MG63 (cell line): ENCODE measurements at places on chromosomes 6 and 20.
A peak's percentile ranks its signal among the peaks of the same experiment; 100 is the strongest.

DNA sequence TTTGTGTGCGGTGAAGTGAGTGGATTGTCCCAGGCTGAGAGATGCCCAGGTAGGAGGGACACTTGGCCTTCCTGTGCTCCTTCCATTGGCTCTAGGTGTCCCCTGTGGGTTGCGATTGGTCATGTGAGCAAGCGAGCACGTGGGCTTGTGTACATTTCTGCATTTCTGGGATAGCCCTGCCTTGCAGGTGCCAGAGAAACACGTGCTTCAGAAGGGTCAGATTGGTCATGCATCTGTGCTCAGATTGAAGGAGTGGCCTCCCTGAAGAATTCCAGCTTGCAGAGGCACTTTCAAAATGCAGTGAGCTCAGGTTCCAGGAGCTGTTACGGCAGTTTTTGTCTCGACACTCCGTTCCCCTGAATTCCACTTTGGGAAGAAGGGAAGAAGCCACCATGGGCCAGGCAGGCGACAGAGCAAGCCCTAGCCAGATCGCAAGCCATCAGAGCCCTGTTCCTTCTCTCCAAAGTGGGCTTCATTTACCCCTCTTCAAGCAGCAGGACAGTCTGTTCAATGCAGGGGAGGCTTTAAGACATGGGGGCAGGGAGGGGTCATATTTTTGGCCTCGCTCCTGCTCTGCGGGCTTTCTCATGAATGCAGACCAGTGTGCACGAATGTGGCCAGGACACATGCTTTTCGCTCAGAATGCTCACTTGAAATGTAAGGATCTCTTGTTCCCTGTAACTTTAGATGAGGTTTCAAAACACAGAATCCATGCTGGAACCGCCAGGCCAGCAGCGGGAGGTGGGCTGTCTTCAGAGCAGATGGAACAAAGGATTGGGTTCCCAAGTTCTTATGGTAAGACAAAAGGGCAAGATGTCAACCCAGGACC lies 78.6 kb upstream of the AKAP12 start:
- peak; percentile 12 for DNase-seq

DNA sequence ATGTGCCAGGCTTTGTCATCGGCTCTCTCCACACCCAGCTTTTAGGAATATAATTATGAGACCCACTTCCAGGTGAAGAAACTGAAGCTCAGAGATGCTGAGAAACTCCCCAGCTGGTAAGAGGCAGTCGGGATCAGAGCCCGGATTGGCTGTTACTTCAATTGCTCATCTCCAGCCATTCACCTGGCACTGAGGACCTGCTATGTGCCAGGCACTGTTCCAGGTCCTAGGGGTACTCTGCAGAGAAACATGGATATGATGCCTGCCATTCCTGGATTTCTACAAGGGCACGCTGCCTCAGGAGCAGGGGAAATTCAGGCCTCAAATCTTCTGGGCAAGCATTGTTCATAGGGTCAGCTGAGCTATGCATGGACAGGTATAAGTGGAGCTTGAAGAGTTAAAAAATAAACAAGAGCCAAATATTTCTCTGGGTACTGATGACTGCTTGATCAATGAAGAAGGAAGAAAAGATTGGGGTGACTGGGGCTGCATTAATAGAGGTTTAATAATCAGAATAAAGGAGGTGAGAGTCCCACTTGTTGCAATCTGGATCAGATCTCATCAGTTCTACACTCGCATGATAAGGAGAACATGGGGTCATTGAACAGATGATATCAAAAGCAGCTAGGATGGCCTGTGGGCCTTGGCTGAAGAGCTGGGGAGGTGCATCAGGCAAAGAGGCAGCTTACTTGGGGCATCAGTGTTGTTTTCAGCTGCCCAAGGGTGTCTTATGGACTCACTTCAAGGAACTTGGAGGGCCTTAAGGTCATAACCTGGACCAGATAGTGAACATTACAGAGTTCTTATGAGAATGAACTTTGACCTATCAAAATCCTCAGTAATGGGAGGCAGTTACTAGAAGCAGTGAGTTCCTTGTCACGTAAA lies 80.9 kb upstream of the TOX2 start:
- no peak for DNase-seq

GRCh38 chr20:45857882-45858216 lies 435 bp downstream of the ZSWIM3 start:
- DNase-seq: peak; percentile 58

DNA sequence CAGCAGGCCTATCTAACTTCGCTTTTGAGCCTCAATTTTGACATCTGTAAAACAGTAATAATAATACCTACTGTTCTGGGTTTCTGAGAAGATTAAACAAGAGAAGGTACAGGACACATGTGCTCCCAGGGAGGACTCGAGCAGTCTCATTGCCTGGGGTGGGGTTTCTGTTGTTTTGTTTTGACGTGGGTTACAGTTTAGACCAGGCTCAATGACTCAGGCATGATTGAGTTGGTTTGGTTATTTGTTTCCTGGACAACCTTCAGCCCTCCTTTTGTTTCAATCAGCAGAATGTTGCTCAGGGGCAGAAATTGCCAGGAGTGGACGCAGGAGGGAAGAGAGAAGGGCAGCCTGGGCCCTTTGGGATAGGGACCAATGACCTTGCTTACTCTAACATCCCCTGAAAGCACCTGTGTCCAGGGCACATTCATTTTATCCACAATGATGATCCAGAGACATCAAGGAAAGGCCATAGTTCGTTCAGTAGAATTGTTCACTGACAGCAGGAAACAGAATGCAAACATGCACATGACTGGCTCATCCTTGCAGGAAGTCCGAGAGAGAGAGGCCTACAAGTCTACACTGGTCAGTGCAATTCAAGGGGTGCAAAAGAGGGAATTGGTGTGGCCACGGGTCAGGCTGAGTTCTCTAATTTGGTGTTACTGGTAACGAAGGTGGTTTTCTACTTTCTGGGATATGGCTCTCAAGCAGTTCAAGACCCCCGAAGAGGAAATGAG lies 74.5 kb upstream of the MRPS10 start:
- peak; percentile 48 for DNase-seq

- DNase-seq: no peak
Observed at GRCh38 chr20:19692100-19692499, 66.0 kb upstream of the RIN2 start.

GRCh38 chr20:3990716-3991115 lies 24.6 kb downstream of the RNF24 start:
- DNase-seq: no peak

DNA sequence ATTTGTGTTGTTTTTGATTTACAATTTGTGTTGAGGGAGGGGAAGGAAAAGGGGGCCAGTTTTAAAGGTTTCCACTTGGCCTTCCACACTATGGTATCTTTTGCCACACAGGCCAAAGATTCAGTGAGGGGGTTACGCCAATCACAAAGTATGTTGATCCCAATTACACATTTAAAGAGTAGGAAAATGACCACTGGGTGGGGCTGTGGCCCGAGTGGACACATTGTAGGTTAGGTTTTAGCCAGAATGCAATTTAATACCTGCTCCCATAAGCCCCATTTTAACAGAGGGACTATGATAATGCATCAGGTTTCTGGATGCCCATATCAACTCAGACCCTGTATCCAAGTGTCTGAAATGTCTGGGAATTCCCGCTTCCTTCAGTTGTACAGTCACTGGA lies 15.6 kb downstream of the VGLL2 start:
- peak; percentile 24 for DNase-seq
